HCT116 (cell line): ENCODE measurements at places on chromosomes 16 and 17. TPM values are rescaled to one million over a fixed set of nuclear protein-coding genes. Genes with fewer than 3 reads are reported as not detected.

DNA sequence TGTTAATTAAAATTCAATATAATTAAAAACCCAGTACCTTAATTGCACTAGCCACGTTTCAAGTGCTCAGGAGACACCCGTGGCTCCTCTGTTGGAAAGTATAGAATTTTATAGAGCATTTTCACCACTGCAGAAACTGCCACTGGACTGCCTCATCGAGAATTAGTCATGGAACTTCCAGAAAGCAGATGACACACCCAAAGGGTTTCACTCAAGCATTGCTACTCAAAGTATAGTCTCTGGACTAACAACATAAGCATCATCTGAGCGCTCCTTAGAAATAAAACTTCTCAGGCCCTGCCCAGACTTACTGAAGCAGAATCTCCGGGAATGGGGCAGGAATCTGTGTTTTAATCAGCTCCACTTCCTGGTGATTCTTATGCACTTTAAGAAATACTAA, 63.5 kb upstream of the GPR139 start:
- DNase-seq, result no peak

DNA sequence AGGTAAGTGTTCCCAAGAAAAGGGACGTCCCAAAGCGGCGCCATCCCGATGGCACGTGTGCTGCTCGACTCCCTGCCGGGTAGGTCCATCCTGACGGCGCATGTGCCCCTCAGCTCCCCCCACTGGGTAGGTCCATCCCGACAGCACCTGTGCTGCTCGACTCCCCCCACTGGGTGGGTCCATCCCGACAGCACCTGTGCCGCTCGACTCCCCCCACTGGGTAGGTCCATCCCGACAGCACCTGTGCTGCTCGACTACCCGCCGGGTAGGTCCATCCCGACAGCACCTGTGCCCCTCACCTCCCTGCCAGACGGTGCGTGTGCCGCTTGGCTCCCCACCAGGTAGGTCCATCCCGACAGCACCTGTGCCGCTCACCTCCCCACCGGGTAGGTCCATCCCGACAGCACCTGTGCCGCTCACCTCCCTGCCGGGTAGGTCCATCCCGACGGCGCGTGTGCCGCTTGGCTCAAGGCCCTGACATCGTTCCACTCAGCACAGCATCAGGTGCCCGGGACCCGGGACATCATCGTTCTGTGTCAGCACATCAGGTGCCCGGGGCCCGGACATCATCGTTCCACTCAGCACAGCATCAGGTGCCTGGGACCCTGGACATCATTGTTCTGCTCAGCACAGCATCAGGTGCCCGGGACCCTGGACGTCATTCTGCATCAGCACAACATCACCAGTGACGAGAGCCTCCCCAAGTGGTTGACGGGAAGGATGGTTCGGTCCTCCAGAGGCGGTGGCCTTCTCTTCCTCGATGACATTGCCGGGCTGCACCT, 5.7 kb upstream of the FN3K start:
- no peak for DNase-seq

GRCh38 chr16:76346210-76346609, 69.0 kb downstream of the CNTNAP4 start:
- DNase-seq, result no peak

- DNase-seq, result no peak
These were observed 266.1 kb upstream of the DYNLRB2 start for GRCh38 chr16:80274576-80275191.

DNA sequence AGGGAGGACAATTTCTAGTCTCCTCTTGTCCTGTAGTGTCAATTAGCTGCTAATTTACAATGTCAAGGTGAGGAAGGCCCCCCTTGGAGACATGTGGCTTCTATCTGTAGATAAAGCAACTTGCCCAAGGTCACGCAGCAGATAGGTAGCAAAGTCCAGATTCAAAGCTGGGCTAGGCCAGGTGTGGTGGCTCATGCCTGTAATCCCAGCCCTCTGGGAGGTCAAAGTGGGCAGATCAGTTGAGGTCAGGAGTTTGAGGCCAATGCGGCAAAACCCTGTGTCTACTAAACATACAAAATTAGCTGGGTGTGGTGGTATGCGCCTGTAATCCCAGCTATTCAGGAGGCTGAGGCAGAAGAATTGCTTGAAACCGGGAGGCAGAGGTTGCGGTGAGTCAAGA, 11.1 kb downstream of the TRPV3 start:
- DNase-seq, result no peak

DNA sequence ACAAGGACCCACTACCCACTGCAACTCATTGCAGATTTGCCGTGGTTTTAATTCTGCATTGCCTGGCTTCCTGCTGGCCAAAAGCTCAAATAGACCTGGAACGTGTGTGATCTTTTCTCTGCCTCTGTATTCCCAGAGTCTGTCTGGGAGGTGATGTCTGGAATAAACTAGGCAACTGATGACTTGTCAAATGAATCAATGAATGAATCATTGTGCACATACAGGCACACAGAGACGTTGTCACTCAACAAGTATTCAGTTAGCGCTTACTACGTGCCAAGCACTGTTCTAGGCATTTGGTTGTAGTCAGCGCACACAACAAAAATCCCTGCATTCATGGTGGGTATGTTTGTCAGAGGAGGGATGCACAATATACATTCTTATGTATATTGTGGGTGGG, 8.9 kb downstream of the TMEM132E start:
- DNase-seq, result no peak

- DNase-seq, result no peak
These were observed 1.9 kb upstream of the NAT9 start for GRCh38 chr17:74777901-74778515.

- no peak for DNase-seq
These were observed 42.5 kb downstream of the CREBBP start for GRCh38 chr16:3837851-3838586.

GRCh38 chr16:54911079-54911478, 19.6 kb upstream of the IRX5 start:
- no peak for DNase-seq

DNA sequence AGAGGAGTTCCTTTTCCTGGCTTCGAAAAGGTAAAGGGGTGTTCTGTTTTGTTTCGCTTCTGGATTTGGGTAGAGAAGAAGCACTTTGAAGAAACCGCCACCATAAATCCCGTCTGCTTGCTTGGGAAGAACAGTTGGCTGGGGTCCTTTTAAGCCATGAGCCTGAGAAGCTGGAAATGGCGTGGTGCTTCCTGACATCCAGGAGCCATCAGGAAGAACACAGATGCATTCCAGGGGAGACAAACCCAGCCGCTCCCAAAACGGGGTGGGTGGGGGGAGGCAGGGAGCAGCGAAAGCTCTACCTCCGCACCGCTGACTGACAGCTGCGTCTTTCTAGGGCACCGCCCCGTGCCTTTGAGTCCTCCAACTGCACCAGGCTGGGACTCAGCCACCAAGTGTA, 91.6 kb downstream of the ZDHHC7 start:
- DNase-seq, result no peak

DNA sequence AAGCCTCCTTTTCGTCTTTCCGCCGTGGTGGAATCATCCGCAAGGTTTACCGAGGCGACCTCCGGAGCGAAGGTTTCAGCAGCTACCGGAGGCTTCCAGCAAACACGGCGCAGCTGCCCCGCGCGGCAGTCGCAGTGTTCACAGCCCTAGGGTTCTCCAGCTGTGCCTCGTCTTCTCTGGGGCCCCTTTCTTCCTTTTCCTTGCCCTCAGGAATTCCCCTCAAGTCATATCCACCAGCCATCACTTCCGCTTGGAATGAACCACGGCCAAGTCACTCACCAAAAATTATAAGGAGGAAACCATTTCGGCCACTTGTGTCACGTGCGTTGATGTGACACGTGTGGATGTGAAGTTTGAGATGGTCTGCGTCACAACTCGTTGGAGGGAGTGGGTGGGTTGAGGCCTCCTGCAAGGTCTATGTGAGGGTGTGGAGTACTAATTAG, 636 bp upstream of the ERN1 start:
- no peak for DNase-seq

GRCh38 chr16:81956213-81956948, 54.9 kb downstream of the SDR42E1 start:
- no peak for DNase-seq

DNA sequence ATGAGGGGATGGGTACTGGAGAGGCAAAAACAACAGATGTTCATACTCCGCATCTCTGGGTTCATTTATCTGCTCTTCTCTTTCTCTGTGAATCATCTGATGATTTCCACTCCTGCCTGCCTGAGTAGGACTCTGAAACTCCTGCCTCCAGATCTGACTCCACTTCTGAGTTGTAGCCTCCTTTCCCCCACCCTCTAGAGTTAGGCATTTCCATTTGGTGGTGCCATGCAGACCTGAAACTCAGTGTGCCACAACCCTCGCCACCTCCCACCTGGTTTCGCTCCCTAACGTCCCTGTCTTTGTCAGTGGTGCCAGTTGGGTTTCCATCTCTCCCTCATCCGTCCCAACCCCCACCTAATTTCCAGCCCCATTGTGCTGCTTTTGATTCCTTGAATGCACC, 126.2 kb downstream of the PRKCB start:
- no peak for DNase-seq

- no peak for DNase-seq
These were observed 1410.9 kb upstream of the CDH8 start for GRCh38 chr16:63447121-63447520.

- no peak for DNase-seq
These were observed 9.3 kb upstream of the ADGRG1 start for GRCh38 chr16:57619133-57619605.

DNA sequence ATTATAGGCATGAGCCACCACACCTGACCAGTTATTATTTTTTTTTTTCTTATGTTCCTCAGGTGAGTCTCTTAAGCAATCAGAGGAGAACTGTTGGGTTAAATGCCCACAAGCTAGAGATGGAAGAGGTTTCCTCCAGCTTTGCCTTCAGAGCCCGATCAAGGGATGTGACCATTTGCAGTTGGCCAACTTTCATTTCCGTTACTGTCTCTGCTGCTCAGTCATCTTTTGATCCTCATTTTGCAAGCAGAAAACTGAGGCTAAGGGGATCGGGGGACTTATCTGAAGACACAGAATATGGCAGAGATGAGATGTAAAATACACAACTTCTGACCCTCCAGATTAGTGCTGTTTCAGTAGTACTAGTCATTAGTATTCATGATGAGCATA, 188.8 kb downstream of the RAB11FIP4 start:
- DNase-seq, result no peak

GRCh38 chr17:17353625-17354484, 50.7 kb downstream of the NT5M start:
- DNase-seq, result no peak

DNA sequence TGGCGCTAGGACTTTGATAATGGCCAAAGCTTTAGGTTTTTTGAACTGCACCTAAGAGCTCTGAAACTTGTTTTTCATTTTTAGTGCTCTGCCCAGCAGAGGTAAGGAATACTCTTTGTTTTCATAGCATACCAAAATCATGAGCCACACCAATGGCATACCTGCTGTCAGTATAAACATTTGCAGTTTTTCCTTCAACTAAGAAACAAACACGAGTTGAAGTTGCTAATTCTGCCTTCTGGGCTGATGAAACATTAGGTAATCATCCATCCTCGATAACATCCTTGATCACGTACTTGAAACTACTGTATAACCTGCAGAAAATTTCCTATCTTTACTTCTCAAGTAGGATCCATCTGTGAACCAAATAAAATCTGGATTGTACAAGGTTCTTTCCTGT, 20.6 kb upstream of the B4GALNT2 start:
- no peak for DNase-seq

GRCh38 chr17:42132941-42133340, 10.3 kb downstream of the HSPB9 start:
- DNase-seq, result no peak

DNA sequence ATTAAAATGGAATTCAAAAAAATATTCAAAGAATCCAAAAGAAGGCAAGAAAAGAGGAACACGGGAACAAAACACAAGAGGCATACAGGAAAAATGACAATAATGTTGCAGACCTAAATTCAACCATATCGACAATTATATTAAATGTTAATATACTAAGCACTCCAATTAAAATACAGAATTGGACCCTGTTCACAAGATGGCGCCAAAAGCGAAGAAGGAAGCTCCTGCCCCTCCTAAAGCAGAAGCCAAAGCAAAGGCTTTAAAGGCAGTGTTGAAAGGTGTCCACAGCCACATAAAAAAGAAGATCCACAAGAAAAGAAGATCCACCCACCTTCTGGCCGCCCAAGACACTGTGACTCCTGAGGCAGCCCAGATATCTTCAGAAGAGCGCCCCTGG, 6.3 kb upstream of the XAF1 start:
- no peak for DNase-seq

DNA sequence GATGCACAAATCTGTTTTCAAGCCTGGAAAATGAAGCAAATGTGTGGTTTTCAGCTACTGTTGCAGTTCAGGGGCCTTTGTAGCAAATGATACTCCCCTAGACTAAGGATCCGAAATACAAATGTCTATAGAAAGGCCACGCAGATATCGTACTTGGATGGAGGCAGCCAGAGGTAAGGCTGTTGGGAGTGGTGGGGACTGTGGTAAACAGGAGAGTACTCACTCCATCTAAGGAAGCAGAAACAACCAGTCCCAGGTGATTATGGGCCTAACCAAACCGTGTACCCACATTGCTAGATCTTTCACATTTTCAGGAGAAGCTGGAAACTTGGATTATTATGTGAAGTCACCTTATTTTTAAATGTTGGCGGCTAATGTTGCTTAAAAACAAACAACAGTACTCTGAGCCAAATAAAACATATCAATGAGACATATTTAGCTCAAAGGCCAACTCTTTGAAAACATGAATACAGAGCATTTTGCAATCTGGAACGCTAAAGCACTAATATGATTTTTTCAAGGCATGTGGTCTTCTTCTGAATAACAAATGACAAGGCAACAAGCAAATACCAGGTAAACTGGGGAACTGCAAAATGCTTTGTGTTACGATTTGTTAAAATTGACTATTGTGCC, 110.1 kb downstream of the YPEL2 start:
- no peak for DNase-seq

GRCh38 chr16:56137269-56137668, 54.0 kb upstream of the GNAO1 start:
- no peak for DNase-seq

Gene HBA2
- 3.0 TPM for total RNA-seq

Gene ITGA3
- 392 TPM for total RNA-seq

Gene SYNRG
- 23.8 TPM for total RNA-seq

Gene PIRT
- total RNA-seq, result not detected

Gene C1QTNF8
- total RNA-seq, result 0.27 TPM

Gene IRX3
- total RNA-seq, result 2.0 TPM

Gene SLC5A2
- total RNA-seq, result 0.10 TPM

Gene C17orf78
- total RNA-seq, result not detected

Gene SP2
- total RNA-seq, result 22.2 TPM

Gene GRAPL
- total RNA-seq, result 0.44 TPM

Gene FBXO31
- total RNA-seq, result 52.1 TPM

Gene HOXB7
- total RNA-seq, result 33.6 TPM
